ENCODE measurements at places on chromosomes 16 and 17. TPM values are rescaled to one million over a fixed set of nuclear protein-coding genes. Genes with fewer than 3 reads are reported as not detected.

DNA sequence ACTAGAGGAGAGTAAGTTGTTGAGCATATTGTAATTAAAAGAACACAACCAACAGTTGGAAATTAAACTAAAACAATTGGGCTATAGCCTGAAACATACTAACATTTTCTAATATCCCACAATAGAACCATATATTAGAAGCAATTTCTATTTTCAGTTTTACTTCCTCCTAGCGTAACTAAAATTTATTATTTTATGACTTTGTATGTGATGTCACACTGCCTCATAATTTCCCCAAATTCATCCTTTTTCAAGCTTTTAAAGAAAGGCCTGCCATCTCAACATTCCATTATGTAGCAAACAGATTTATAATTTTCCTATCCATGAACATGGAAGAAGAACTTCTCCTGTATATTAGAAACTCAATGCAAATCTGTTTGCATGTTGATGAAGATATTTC is 110.2 kb downstream of the HS3ST3A1 start:
- DNase-seq = no peak

DNA sequence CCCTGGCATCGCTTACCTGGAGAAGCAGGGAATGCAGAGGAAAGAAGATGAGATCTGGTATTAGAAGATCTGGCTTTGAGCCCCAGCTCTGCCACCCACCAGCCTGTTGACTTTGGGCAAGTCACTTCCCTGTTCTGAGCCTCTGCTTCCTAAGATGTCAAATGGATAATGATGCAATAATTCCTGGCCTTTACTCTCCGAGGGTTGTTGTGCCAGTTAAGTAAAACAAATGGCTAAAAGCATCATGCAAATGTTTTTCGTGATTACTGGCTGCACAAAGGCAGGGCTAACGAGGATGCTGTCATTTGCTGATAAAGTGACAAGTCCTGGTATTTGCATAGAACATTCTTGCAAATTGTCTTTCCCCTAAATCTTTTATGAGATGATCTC is 1.3 kb upstream of the ZNF821 start:
- no peak for DNase-seq

The CACNG1 gene
- total RNA-seq = not detected

The GSG1L gene
- total RNA-seq = not detected

The SNAI3 gene
- 1.6 TPM for total RNA-seq

The SPECC1 gene
- 24.5 TPM for total RNA-seq

DNA sequence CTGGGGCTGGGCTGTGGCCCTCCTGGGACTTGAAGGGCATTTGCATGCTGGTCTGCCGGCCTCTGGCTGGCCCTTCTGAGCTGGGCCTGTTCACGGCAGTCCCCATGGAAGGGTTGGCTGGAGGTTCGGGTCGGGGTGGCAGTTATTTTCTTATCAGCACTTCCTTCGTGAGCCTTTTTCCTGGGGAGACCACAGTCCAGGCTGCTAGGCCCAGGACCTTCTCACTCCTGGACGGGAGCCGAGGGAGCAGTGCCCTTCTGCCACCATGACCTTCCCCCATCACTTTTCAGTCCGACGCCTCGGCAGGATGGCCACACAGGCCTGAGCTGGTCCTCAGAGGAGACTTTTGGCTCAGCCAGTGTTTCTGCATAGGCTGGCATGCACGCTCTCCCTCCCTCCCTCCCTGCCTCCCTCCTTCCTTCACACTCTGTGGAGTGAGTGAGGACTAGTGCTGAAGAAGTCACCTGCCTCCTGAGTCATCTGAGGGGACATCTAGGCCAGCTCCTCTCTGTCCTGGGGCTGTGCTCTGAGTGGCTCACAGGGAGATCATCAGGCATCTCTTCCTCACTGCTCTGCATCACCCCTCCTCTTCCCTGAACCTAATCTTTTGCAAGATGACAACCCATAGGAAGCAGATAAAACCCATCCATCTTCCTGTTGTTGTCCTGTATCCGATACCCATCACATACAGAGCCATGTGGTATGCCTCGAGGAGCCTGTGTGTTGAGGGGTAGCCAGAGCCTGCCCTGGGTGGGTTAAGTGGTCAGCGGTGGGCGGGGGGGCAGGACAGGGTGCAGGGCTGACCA is 109.7 kb downstream of the RAP1GAP2 start:
- no peak for DNase-seq

DNA sequence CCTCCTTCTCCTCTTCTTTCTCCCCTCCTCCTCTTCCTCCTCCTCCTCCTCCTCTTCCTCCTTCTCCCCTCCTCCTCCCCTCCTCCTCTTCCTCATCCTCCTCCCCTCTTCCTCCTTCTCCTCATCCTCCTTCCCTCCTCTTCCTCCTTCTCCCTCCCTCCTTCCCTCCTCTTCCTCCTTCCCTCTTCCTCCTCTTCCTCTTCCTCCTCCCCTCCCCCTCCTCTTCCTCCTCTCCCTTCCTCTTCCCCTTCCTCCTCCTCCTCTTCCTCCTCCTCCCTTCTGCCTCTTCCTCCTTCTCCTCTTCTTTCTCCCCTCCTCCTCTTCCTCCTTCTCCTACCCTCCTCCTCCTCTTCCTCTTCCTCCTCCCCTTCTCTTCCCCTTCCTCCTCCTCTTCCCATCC is 5.1 kb upstream of the PITPNM3 start:
- DNase-seq = no peak

DNA sequence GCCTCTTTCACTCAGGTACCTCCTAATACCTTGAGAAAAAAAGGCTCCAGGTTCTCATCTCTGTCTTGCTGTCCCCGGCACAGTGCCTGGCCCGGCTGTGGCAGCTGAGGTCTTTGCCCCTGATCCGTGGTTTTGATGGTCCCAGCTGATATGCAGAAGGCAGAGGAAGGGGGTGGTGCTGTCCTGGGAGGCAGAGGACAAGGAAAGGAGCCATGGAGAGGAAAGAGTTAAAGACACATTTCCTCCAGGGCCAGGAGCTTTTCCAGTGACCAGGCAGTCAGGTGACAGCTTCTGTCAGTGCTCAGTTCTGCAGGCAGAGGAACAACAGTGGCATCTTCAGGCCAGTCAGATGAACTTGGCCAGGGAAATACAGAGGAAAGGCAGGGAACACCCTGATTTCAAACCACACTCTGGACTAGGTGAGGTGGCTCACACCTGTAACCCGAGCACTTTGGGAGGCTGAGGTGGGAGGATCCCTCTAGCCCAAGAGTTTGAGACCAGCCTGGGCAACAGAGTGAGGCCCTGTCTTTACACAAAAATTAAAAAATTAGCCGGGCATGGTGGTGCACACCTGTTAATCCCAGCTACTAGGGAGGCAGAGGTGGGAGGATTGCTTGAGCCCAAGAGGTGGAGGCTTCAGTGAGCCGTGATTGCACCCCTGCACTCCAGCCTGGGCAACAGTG is 3.3 kb upstream of the COG1 start:
- peak; percentile 65 for DNase-seq

All from cardiac muscle cell (in vitro differentiated cells and primary cell).